ENCODE measurements at places on chromosomes 7 and 10.

DNA sequence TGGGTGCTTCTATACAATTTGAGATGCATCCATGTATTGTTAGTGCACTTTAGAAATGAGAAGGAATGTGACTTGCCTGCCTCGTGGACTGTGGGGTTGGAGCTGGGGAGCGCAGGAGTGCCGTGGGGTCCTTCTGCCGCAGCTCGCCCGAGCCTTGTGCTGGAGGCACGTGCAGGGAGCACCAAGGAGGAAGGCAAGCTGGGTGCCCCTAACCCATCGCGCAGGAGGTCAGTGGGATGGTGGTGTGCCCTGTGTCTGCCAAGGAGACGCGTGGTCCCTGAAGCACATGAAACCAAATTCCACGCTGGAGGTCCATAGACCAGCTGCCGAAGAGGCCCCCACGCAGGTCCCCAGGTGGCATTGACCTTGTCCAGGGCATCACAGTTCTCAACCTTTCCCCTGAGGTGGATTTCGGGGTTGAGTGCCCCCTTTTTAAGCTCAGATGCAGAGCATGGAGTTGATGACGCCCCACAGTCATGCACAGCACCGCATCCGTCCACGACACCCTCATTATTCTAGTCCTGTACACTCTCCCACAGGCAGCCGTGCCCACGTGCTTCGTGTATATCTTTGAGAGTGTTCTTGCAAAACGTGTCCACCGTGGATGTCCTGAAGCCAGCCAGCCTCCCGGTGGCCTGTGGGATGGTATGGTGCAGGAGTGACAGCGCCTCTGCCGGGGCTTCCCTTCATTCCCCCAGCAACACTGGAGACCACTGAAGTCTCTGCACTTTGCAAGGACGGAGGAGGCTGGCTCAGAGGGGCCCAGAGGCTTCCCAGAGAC, 35.5 kb downstream of the FKBP6 start:
- no peak for DNase-seq

DNA sequence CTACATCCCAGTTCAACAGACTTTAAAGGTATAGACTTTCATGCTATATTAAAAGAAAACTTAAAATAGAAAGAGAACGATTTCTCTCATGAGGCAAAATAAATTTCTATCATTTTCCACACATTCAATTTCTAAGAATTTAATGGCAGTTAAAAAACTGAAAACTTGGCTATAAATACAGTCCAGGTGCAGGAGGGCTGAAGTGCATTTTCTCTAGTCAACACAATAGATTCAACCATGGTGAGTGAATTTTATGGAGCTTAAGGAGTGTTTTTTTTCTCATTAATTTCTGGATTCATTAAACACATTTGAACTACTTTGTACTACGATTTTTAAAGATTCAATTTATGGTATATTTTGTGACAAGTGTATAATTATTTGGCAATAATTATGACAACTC, 240.8 kb upstream of the SLC26A5 start:
- DNase-seq, result no peak

GRCh38 chr10:59611048-59611447, 98.6 kb downstream of the SLC16A9 start:
- no peak for DNase-seq

DNA sequence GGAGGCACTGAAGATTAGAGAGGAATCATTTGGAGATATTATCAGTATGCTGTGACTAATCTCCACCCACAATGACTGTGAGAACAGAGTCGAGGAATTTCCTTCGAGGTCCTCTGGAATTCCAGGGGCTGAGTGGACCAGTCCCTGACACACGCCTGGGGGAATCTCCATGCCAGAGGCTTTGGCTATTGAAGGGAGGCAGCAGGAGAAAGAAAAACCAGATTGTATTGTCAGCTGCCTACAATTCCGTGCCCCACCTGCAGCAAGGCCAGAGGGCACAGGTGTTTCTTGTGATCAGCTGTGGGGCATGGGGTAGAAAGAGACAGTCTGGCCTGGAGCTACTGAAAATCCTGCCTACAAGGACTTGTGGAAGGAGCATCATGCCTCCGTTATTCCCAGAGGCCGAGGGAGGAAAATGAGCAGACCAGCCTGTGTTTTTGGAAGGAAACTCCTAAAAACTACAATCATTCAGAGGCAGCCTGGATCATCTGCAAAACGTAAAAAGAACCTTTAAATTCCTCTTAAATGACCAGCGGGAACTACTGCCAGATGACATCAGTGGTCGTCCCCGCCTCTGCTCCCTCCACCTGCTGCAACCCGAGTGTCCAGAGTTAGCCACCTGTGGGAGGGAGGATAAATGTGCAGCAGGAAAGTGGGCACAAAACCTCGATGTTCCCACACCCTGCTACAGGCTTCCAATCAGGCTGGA, 25.4 kb upstream of the ANK3 start:
- DNase-seq, result no peak

GRCh38 chr7:67729771-67730170, 733.1 kb downstream of the TYW1 start:
- DNase-seq, result no peak

- no peak for DNase-seq
These were observed 39.7 kb downstream of the RASGEF1A start for GRCh38 chr10:43226851-43227845.

DNA sequence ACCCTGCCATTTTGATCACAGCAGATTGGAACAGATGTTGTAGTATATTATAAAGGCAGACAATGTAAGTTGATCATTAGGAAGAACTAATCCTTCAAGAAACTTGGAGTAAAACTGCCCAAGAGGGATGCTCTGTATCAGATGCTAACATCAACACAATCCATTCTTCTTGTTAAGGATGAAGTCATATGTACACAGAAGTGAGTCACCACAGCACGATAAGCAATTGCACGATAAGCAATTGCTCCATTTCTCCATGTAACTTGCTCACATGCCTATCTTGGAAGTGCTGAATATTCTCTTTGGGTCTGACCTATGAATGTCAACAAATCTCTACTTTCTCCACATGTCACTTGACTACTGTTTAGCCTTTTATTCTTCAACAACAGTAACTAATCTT, 41.5 kb upstream of the DMTF1 start:
- no peak for DNase-seq

DNA sequence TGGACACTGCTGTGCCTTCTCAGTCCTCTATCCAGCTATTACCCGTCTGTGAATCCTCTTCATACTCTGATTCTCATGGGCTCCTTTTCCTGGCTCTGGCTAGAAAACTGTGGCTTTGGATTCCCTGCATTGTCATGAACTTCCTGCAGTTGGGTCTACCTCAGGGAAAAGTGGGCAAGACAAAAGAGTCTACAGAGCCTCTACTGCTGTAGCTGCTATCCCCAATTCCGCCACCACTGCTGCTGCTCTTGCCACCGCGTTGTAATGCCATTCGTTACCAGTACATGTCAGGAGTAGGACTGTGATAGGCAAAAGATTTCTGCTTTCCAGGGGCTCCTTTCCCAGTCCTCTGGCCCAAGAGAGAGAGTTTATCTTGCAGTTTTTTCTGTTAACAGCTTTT, 23.9 kb upstream of the PPP1R17 start:
- DNase-seq, result no peak

- no peak for DNase-seq
These were observed 193.5 kb downstream of the CFTR start for GRCh38 chr7:117673367-117673766.

DNA sequence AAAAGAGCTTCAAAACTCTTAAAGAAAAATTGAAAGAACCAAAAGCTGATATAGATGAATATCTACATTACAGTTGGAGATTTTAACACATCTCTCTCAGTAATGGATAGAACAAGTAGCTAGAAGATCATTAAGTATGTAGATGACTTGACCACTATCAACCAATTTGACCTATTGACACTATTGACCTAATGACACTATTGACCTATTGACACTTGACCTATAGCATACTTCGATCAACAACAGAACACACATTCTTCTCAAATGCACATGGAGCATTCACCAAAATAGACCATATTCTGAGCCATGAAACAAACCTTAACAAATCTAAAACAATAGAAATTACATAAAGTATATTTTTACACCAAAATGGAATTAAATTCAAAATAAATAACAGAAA, 22.3 kb downstream of the GIMAP5 start:
- DNase-seq, result no peak

DNA sequence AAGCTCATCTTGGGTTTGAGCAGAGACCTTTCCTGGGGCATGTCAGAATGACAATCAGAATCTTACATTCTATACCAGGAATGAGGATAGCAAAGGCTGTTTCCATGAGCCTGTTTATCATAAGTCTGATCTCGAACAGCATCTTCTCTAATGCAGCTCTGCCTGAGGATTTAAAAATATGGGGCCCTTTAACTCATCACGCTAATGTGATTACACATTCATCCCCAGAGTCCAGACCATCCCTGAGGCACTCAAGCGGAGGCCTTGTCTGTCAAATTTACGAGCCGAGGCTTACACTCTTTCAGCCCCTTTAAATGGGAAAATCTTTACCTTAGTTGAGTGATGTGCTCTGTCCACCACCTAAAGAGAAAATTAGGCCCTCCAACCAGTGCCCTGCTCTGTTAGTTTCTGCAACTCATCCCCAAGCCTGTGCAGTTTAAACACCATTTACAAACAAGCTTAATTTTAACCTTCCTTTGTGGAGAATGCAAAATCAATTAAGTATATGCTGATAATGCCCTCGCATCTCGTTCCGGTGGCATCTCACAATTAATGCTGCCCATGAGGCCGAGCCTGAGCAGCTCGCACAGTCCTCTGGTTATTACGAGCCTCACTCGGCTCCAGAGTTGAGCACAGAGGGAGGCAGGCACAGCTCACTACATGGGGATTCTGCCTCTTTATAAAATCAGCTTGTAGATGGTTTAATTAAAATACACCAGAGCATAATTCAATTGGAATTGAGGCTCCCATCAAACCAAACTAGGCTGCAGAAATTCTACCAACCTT, 16.0 kb downstream of the CHST15 start:
- DNase-seq, result no peak

DNA sequence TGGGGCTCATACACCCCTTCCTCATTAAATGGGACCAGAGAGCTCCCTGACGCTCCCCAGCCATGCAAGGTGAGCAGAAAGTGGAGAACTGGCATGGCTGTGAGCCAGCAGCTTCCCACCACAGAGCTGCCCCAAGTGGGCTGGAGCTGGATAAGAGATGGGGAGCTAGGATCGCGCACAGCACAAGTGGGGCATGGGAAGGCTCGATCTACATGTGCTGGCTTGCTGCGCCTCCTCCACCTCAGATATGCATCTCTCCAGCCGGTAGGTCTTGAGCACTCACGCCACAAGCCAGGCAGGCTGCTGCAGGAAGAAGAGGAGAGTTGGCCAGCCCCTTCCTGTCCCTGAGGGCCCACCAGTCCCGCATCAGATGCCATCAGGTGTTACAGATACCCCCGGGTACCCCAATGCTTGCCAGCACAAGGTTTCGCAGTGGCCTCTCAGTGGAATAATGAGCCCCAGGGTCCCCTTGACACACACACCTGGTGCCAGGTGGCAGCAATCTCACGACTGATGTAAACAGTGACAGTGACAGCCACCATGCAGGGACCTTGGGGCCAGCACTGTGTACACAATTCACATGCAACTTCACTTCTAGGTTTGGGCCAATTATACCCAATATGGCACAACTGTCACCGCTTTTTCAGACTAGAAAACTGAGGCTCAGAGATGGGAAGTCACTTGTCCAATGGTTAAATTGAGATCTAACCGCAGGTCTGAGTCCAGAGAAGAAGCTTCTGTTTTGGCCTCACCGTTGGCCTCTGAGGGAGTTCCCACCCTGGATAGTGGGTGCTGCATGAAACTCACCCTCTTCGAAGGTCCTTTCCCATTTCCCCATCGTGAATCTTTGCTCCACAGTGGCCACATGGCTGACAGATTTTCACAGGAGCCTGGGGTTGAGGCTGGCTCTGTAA, 79.3 kb downstream of the OAT start:
- no peak for DNase-seq

GRCh38 chr7:32039000-32039756, 31.0 kb downstream of the PDE1C start:
- no peak for DNase-seq

GRCh38 chr7:43779045-43779812, 20.7 kb downstream of the BLVRA start:
- DNase-seq, result no peak

- DNase-seq, result no peak
These were observed 113.6 kb downstream of the CCNY start for GRCh38 chr10:35449944-35450343.

DNA sequence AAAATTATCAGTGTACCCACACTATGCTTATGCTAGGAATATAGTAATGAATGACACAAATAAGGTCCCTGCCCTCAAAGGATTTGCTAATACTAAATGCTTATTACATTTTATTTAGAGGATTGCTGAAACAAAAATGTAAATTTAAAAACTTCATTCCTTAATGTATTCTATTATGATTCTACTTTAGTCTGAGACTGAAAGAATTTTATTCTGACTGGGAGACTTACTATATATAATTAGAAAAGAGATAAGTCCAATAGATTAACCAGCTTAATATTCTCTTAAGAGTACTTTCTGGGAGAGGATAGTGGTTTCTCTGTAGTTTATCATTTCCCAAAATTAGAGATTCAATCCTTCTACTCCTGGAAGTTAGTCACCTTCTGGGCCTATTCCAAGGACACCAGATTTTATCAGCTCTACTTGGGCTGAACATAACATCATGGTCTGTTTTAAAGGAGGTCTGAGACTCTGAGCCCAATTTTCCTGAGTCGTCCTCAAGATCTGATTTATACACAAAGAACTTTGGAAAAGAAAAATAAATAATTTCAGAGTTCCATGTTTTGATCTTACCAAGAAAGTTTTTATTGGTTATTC, 41.1 kb downstream of the ASZ1 start:
- DNase-seq, result no peak

DNA sequence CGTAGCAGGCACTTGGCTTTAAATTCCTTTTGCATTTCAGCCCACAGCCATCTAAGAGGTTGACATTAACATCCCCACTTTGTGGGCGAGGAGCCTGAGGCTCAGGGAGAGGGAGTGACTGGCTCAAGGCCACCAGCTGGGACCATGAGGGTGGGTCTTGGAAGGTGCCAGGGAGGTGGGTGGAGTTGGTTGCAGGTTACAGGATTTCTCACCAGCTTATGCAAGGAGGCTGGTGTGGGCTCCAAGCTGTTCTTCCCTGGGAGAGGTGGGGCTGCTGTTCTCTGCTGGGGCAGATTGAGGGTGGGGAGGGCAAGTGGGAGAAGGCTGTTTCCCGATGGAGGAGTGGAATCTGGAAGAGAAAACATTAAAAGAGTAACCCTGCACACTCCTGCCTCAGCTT, 14.1 kb upstream of the C10orf95 start:
- no peak for DNase-seq

- no peak for DNase-seq
These were observed 158.5 kb downstream of the LHFPL3 start for GRCh38 chr7:104486931-104487330.

DNA sequence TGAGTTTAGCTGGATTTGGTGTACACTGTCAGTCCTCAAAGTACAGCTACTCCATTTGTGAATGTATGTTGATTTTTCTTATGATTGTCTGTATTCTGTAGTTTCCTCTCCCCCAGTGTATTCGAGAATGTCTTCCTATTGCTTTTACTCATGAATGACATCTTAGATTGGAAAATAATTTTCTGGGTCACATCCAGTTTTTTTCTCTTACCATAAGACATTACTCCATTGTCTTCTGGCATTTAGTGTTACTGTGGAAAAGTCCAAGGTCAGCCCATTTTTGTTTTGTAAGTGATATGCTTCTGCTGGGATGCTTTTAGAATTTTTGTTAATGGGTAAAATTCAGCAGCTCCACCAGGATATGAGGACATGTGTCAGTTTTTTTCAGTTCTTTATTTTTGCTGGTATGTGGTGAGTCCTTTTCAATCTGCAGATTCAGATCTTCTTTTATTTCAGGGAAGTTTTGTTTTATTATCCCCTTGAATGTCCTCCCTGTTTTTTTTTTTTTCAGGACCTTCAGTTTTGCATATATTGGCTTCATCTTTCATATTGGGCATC, 33.6 kb downstream of the WAC start:
- DNase-seq, result no peak

Data from stimulated activated CD4-positive, alpha-beta T cell treated with anti-CD3 and anti-CD28 coated beads, Interleukin-4, amount 100 ng/mL, for 48 hours (primary cell).